ENCODE measurements at places on chromosomes 16 and 17.

- DNase-seq: no peak
These were observed 7.3 kb upstream of the ZDHHC7 start for GRCh38 chr16:85018529-85019236.

GRCh38 chr17:46152423-46152822 lies 40.8 kb downstream of the KANSL1 start:
- no peak for DNase-seq

DNA sequence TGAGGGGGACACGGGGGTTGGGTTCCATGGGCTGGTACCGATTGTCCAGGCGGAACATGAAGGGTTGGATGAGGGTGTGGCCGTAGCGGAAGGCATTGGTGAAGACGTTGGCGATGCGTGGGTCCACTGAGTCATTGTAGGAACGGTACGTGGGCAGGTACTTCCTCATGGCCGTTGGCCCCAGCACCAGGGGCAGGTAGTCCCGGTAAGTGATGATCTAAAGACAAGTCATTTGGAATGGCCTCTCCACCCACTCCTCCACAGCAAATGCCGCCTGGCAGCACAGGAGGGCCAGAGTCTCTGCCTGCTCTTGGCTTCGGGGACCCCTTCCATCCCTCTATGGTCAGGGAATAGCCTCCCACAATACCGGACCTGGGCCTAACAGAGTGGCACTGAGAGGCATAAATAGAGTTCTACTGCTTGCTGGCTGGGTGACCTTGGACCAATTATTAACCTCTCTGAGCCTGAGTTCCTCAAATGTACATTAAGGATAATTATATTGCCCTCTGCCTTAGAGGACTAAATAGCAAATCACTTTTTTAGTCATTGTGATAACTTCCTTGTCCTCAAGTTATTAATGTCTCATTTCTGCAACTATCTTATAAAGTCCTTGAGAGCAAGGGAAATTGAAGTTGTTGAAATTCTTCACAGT lies 7.2 kb downstream of the MPO start:
- no peak for DNase-seq

DNA sequence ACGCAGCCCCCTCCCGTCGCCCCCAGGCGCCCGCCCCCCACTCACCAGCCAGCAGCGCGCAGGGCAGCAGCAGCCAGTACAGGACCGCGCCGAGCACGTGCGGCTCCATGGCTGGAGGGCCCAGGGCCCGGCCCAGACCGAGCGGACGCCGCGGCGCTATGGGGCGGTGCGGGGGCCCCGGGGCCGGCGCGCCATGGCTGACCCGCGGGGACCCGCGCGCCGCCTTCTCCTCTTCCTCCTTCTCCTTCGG lies 239 bp downstream of the PIEZO1 start:
- no peak for DNase-seq

- DNase-seq: no peak
These were observed 10.5 kb downstream of the SRL start for GRCh38 chr16:4231367-4231766.

DNA sequence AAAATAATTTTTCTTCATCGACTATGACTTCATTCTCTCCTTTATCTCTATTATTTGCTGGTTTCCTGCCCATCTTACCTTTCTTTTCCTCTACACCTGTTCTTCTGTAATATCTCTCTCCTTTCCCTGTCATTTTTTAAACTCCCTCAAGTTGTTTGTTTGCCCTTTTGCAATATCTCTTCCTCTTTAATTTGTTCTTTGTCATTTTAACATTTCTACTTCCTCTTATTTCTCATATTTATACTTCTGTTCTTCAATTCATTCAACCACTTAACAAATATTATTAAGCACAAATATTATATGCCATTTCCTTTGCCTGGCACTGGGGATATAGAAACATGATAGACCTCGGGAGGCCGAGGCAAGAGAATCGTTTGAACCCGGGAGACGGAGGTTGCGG lies 22.6 kb downstream of the MAP3K3 start:
- DNase-seq: no peak

DNA sequence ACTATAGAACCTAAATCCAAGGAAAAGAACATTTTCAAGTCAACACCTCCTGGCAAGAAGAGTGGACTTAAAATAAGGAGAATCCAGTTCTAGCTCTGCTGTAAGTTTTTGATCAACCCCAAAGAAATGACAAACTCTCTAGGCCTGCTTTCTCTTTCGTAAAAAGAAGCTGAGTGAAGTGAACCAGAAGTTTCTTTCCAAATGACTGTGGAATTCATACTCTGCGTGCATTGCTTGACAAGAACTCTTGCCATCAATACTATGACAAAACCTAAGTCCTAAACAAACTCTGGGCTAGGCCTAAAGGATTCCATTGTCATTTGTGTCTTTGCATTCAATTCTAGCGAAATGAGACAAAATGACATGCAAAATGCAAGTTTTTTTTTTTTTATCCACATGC lies 187.5 kb upstream of the SOX9 start:
- DNase-seq: no peak

All from T follicular helper cell (primary cell).